ENCODE measurements at places on chromosomes 3 and 15.

GRCh38 chr3:123289391-123290106 is 87.8 kb downstream of the SEC22A start:
- no peak for DNase-seq

GRCh38 chr3:15787941-15788340 is 9.8 kb downstream of the ANKRD28 start:
- no peak for DNase-seq

DNA sequence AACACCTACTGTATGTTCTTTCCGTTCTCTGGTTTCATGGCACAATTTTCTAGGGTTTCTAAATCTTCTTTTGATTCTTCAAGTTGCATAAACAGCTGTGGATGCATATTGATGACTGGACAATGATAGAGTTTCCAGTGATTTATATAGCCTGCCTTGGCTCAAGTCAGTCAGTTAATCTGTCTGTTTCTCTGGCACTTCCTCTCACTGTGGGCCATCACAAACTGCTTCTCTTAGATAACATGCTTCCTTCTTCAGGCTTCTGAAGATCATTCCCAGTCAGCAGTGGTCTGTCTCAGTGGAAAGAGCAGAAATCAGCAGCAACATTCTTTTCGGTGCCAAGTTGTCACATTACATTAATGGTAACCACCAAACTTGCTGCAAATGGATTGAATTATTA is 207.2 kb downstream of the RYR3 start:
- DNase-seq = no peak

DNA sequence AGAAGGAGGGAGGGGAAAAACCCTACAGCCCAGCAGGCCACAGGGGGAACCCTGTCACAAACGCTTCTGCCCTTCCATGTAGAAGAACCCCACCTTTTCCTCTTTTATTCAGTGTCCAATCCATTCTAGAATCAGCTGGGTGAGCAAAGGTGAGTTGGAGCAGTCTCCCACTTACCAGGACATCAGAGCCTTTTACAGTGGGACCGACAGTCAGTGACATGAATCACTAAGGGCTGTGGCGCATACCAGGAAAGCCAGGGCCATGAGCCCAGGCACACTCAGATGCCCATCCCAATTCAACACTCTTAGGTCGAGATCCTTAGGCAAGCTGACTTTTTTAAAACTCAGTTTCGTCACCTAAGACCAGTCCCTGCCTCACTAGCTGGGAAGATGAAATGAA is 146.1 kb downstream of the AQP9 start:
- DNase-seq = no peak

- DNase-seq = peak; percentile 67
Measured at GRCh38 chr15:44719293-44719999, 8.1 kb downstream of the B2M start.

DNA sequence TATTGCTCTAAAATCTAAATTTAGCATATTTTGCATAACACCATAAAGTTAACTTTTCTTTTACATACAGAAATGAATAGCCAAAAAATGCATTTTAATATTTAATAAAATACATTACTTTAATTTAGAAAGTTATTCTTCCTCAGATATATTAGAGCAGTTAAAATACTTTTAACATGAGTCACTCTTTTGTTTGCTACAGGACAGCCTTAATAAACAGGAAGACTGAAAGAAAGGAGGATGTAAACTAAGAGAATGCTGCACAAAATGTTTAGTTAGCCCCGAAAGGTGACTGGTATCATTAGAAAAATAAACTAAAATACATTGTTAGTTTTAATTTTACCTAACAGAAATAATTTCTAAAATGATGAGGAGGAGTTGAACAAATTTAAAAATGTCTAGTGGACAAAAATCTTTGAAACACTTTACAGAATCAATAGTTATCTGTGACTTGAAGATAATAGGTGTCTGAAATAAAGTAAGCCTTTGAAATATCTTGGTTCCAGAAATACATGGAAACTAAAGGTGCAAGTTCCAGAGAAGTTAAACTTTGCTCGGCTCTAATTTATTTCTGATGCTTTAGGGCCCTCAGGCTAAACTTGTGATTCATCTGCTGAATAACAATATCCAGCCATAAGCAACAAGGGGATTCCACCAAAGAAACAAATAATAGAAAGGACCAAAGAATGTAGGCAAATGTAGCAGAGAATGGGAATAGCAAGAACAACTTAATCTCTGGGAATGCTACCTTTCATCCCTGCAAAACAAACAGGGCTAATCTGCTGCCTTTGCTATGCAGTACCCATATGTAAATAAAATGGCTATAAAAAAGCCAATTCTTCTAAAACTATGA is 138.3 kb upstream of the UBP1 start:
- no peak for DNase-seq

- DNase-seq = no peak
Measured at GRCh38 chr3:54582424-54582823, 345.4 kb downstream of the LRTM1 start.

GRCh38 chr3:66413151-66413751 is 87.6 kb downstream of the LRIG1 start:
- no peak for DNase-seq

GRCh38 chr15:60961541-60962485 is 267.3 kb downstream of the RORA start:
- DNase-seq = no peak

- DNase-seq = no peak
Measured at GRCh38 chr3:121989943-121990342, 32.1 kb downstream of the ILDR1 start.

DNA sequence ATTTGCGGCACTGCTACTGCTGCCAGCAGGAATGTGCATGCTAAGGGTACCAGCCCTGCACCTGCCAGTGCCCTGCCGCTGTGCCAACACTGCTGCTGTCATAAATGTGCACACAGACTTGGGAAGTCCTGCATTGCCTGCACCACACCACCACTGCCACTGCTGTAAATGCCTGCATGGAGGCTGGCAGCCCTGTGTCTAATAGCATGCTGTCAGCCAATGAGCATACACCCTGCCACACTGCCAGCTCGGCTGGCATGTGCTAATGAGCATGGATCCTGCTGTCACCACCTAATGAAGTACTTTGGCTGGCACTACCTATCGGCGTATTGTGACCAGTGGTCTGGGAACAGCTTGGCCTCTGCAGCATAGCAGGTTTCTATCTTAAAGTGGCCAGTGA is 981.8 kb upstream of the GBE1 start:
- DNase-seq = no peak

DNA sequence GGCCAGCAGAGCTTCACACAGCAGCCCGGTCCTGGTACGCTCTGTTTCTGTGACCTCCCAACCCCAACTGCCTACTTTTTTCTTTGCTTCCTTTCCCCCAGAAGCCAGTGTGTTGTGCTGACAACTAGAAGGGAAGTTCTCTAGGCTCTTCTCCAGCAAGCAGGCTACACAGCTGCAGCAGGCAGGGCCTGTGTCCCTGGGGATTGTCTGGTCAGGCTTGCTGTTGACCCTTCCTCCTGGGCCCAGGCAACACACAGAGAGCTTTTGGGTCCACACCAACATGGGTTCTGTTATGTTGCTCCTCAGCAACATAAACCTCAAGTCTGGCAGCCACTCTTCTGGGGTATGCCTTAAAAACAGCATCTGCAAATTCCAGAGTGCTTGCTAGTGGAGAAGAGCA is 36.2 kb upstream of the TSPAN3 start:
- DNase-seq = no peak

DNA sequence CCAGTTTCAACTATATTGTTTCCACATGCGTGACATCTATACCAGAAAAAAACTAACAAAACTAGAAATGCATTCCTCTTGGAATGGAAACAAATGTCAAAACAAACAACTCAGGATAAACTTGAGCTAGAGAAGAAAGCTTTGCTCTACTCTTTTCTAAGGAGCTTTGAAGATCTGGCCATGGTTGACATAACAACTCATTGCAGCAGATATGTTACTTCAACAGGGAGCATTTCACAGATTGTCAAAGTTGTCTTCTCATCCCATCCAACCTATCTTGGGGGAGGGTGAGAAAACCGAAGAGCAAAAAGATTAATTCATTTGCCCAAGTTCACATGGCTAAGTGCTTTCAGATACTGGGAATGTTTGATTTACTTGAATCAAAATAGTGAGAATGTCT is 484.4 kb downstream of the CNTN4 start:
- no peak for DNase-seq

DNA sequence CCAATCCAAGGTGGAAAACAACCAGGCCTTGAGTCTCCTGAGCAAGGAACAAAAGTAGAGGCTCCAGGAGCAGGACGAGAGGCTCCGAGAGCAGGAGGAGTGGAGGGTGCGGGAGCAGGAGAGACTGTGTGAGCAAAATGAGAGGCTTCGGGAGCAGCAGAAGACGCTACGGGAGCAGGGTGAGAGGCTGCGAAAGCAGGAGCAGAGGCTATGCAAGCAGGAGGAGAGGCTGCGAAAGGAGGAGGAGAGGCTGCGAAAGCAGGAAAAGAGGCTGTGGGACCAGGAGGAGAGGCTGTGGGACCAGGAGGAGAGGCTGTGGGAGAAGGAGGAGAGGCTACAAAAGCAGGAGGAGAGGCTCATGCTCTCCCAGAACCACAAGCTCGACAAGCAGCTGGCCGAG is 60.3 kb upstream of the UBE2Q2 start:
- no peak for DNase-seq

DNA sequence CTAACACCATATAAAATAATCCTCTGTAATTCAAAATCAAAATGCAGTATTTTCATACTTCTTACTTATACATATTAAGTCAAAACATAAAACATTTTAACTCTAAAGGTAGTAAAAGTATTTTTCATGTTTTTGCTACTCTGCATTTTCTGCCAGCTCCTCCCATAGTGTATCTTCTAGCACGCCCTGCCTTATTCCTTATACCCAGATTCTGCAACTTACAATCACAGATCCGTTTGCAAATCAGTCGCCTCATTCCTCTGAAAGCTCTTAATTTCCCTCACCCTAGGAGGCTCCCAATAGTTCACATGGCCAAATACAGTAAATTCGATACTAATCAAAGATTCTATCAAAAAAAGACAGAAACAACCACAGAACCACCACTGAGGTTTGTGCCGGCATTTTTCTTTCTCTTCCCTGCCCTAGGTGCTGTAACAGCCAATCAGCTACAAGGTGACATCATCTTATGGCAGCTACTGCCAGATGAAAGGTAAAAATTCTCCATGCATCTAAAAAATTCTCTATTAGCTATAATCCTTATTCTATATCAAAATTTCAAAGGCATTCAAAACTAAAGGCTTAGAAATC is 72.9 kb downstream of the CLASP2 start:
- no peak for DNase-seq

DNA sequence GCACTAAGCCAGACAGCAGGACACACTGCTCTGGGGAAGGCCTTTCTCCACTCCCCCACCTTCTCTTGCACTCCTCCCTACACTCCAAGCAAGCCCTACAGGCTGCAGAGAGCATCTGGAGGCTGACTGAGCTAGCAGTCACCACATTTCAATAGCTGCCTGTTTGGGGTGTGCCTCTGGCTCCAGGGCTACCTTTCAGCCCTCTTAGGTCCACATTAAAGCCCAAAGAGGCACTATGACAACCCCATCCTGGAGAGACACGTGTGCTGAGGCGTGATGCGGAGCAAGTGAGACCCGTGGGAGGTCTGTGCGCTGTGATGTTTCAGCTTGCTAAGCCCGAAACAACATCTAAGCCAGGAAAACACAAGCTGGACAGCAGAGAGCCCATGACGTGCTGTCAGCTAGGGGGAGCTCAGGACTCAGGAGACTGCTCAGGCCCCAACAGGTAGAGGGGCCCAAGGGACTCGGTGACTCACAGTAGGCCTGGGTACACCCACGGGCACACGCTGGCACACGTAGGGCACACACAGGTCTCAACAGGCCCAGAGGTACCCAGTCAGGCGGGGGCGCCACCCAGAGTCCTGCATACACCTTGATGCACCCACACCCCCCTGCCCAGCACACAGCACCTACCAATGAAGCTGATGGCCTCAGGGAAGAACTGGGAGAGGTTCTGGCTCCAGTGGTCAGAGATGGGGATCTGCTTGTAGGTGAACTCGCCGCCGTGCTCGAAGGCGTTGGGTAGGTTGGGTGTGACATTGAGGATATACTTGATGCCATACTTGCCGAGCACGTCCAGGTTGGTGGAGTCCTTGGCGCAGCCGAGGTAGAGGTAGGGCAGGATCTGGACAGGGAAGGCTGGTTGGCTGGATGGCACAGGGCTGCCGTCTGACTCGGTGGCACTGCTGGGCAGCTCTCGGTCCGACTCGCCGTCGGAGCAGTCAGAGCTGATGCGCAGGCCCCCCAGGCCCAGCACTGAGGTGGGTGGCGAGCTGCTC is 2.8 kb downstream of the DUSP7 start:
- no peak for DNase-seq

DNA sequence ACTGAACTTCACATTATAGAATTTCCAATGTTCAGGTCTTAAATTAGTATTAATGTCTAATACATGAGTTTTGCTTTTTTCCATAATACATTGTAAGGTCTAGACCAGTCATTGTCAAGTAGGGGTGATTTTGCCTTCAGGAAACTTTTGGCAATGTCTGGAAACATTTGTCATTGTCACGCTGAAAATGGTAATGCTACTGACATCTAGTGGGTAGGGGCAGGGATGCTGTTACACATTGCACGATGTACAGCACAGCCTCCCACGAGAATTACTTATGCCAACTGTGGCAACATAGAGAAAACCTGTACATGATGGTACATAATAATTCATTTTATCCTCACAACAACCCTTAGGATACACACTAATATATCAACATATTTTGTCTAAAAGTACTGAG is 384.1 kb downstream of the CADM2 start:
- DNase-seq = peak; percentile 38

- no peak for DNase-seq
Measured at GRCh38 chr15:92069308-92070250, 216.1 kb downstream of the SLCO3A1 start.

GRCh38 chr3:29137601-29138000 is 143.3 kb upstream of the RBMS3 start:
- no peak for DNase-seq

DNA sequence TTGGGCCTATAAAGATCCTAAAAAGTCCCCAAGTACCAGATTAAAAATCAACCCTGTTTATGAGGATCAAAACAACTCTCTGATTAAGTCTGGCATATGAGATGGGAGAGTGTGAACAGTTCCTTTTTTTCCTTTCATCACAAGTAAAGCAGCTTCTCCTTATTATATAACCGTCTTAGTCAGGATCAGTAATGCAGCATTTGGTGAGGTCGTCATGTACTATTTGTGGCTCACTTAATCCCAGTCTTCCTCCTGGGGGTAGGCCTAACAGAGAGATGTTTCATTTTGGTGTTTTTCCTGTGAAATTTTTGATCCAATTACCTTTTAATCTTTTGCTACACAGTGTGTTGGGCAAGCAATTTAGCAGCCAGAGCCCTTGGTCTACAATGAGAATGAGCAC is 333.1 kb upstream of the KCNMB2 start:
- no peak for DNase-seq

Data from MM.1S (cell line).